ENCODE measurements at places on chromosomes 6 and 20. TPM values are rescaled to one million over a fixed set of nuclear protein-coding genes. Genes with fewer than 3 reads are reported as not detected.

DNA sequence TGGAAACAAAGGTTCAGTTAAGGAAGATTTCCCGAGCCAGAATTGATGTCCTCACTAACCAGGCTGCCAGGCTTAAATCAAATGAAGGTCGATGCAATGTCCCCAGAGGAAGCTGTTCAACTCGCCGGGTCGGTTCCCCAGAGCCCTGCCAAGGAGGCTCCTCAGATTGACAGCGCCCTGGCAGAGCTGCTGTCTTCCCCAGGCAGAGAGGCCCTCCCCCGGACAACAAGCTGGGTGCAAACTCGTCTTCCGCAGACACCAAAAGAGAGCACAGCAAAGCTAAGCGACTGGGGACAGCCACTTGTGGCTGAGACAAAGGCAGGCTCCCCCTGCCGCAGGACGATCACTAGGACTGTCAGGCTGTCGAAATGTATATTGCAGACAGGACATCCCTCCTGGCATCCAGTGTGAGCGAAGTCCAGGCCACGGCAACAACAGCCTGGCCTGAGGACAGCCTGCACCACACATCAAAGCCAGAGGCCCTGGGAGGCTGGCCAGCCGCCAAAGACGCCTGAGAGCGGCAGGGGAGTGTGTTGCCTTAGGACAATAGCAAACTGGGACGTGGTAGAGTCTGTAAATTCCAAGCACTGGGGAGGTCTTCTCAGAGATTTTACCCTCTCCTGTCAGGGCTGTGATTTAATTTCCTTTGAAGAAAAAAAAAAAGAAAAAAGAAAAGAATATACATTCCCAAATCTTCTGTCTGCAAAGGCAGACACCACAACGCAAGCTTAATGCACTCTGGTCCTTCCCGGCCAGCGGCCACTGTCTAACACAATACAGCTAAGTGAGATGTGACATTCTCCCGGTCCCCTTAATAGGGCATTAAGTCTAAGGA lies 99.1 kb downstream of the HIVEP2 start:
- peak; percentile 83 for DNase-seq

DNA sequence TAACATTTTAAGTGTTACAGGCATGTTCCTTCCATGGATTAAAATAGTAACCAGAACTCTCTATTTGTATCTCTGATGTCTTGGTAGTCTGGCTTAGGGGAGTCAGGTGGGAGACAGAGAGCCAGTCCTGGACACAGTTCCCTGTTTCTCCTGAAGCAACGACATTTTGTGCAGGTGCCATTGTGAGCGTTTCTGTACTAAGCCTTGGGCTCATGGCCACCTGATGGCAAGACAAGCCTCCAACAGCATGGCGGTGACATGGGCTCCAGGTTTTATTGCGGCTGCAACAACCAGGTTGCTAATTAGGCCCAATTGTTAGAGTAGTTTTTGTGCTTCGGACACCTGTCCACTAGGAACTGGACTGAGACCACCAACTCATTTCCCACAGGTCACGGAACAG lies 105.3 kb downstream of the PRDM13 start:
- DNase-seq: no peak

GRCh38 chr20:5265662-5265985 lies 51.1 kb downstream of the PROKR2 start:
- no peak for DNase-seq

DNA sequence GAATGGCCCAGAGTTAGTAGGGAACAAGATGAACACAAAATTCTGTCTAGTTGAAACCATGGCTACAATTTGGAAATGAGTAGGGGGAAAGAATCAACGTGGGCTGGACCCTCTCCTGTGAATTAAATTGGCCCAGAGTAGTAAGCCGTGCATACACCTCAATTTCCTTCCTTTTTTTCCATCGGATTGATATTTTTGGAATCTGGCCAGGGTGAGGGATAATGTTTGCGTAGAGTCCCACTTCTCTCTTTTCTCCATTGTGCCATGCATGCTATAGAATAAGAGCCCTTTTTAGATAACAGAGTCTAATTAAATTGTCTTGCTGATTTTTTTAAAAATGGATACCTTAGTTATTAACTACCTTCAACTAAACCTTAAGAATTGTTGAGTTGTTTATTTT lies 35.2 kb downstream of the XRN2 start:
- no peak for DNase-seq

DNA sequence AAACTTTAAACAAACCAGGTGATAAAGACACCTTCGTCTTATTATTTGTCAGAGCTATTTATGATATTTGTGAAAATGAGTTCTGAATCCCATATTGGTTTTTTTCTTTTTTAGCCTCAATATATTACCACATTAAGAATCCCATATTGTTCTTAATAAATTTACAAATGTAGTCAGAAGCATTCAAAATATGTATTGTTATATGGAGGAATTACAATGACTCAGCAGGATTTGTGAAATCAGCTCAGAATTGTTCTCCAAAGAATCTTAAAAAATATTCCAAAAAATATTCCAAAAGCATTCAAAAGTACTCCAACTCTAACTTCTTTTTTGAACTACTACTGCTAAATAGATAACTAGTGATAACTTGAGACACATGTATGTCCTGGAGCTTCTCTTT lies 6.5 kb upstream of the ZNF343 start:
- no peak for DNase-seq

TRAPPC3L gene
- total RNA-seq: 0.20 TPM

- no peak for DNase-seq
These were observed 2.0 kb upstream of the MAFB start for GRCh38 chr20:40690836-40691565.

CDC5L gene
- total RNA-seq: 16.5 TPM

DNA sequence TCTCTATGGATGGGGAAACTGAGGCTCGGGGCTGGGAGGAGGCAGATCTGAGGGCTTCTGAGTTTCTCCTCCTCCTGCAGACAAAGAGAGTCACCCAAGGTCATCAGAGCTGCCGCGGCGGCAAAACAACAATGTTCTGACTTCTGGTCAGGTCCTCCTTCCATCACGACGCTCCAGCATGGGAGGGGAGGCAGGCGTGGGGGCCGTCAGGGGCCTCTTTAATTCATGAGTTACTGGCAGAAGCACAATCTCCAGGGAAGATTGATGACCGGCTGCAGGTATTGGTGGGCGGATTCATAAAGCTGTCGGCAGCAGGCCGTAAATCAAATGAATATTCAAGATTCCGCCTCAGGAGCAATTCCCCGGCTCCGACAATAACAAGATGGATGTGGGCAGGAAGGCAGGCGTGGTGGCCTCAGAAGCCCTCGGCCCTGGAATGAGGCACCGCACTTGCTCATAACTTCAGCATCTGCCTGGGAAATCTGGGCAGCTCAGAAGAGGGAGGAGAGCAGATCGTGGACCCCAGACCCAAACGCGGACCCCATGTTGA lies 19.1 kb downstream of the PCK1 start:
- DNase-seq: no peak

CLVS2 gene
- total RNA-seq: not detected

- DNase-seq: no peak
These were observed 151.1 kb upstream of the PLN start for GRCh38 chr6:118396969-118397368.

Data from right atrium auricular region (tissue), 2 donors.